ENCODE measurements at places on chromosomes 1 and 21. TPM values are rescaled to one million over a fixed set of nuclear protein-coding genes. Genes with fewer than 3 reads are reported as not detected.
A peak's percentile ranks its signal among the peaks of the same experiment; 100 is the strongest.

DNA sequence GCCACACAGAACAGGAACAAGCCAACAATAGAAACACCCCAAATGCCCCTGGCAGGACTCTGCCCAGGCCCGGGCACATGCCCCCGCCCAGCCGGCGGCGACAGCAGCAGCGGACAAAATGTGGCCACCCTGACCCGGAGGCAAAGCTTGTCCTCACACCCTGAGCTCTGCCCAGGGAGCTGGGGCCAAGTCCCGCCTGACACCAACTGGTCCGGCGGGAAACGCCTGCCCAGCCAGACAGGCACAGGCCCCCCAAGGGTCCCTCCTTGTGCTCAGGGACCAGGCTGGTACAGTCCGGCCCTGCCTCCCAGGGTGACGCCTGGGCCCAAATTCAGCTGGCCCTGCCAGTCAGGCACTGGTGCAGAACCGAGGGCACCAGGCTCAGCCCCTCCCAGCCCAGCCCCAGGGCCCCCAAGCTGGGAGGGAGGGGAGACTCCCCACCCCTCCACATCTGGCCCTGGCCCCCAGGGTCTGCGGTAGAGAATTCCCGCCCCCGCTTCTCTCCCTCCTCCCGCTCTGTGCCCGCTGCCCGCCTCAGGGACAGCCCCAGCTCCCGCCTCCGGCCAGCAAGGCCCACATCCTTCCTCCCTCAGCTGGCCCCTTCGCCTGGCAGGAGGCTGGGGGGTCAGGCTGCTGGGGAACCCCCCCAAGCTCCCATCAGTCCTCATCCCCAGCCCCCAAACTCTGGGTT, 2.0 kb downstream of the AHDC1 start:
- peak overlapping the region; percentile 93 for H3K27ac ChIP-seq
- H3K36me3 ChIP-seq, result no peaks in the 10 kb centered on the region
- no peak for DNase-seq
- H3K27me3 ChIP-seq, result peaks cover 6% of the 10 kb centered on the region
- H3K4me3 ChIP-seq, result peak overlapping the region; percentile 85

GRCh38 chr1:44672961-44673674, 1.2 kb downstream of the TMEM53 start:
- peaks cover 2% of the 10 kb centered on the region for H3K36me3 ChIP-seq
- H3K27ac ChIP-seq, result peak overlapping the region; percentile 97
- H3K27me3 ChIP-seq, result no peaks in the 10 kb centered on the region
- peak overlapping the region; percentile 93 for H3K4me3 ChIP-seq
- H3K4me1 ChIP-seq, result peaks cover 15% of the 10 kb centered on the region
- no peak for DNase-seq

GRCh38 chr1:201004154-201004553, 19.4 kb downstream of the KIF21B start:
- H3K27me3 ChIP-seq, result no peaks in the 10 kb centered on the region
- no peak overlapping the region for H3K27ac ChIP-seq
- no peaks in the 10 kb centered on the region for H3K4me1 ChIP-seq
- peaks cover 6% of the 10 kb centered on the region for H3K36me3 ChIP-seq

FLG gene
- not detected for total RNA-seq

SH2D1B gene
- total RNA-seq, result not detected

- no peaks in the 10 kb centered on the region for H3K27me3 ChIP-seq
- H3K36me3 ChIP-seq, result no peaks in the 10 kb centered on the region
- no peak for DNase-seq
- no peak overlapping the region for H3K27ac ChIP-seq
- H3K4me3 ChIP-seq, result no peak overlapping the region
Measured at GRCh38 chr1:207188901-207189300, 84.9 kb downstream of the C4BPA start.

DNA sequence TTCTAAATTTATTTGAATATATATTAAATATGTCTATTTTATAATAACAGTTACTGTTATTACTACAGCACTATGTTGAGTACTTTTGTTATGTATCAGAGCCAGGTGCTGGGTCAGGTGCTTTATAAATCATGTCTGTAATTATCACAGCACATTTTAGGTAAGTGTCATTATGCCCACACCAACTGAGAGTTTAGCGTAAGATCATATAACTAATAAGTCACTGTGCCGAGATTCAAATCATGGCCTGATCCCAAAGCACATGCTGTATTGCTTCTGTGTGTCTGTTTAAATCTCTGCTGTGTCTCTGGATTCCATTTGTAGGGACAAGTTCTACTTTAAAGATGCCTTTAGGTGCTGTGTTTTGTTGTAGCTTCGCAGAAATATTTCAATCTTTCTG, 1.9 kb downstream of the GPSM2 start:
- H3K36me3 ChIP-seq, result no peaks in the 10 kb centered on the region
- peaks cover 4% of the 10 kb centered on the region for H3K27me3 ChIP-seq

- H3K36me3 ChIP-seq, result no peaks in the 10 kb centered on the region
- H3K4me1 ChIP-seq, result peaks cover 8% of the 10 kb centered on the region
- no peak for DNase-seq
- H3K27me3 ChIP-seq, result peaks cover 58% of the 10 kb centered on the region
- no peak overlapping the region for H3K4me3 ChIP-seq
Measured at GRCh38 chr1:181141431-181141910, 53.0 kb downstream of the IER5 start.

ELAPOR1 gene
- total RNA-seq, result 14.6 TPM

- no peak overlapping the region for H3K4me3 ChIP-seq
- H3K4me1 ChIP-seq, result no peaks in the 10 kb centered on the region
- H3K36me3 ChIP-seq, result peaks cover 53% of the 10 kb centered on the region
- no peaks in the 10 kb centered on the region for H3K27me3 ChIP-seq
- no peak for DNase-seq
Measured at GRCh38 chr1:202752774-202753173, 42.5 kb upstream of the SYT2 start.

KCNAB2 gene
- 5.8 TPM for total RNA-seq

FNDC7 gene
- not detected for total RNA-seq

HSPA13 gene
- 45.7 TPM for total RNA-seq
